ENCODE measurements at places on chromosomes 16 and 17.

- no peak for DNase-seq
Measured at GRCh38 chr17:64538508-64539130, 31.8 kb downstream of the CEP95 start.

DNA sequence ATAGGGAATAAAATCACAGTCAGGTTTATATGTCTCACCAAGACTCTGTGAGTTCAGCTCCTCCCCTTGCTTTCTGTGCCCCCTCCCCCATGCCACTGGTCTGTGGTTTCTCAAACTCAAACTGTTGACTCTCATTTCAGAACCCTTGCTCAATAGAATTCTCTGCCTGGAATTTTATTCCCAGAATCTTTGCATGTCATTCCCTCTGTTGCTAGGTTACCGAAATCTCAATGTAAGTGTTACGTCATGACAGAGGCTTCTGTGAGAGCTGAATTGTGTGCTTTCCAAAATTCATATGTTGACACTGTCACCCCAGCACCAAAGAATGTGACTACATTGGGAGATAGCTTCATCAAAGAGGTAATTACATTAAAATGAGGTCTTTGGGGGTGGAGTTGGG is 1938.8 kb downstream of the TP53TG3F start:
- no peak for DNase-seq

GRCh38 chr17:32741381-32741780 is 135.5 kb downstream of the MYO1D start:
- DNase-seq: no peak

GRCh38 chr16:3475604-3476375 is 19.5 kb downstream of the C16orf90 start:
- no peak for DNase-seq

GRCh38 chr16:9092978-9093344 is 1.5 kb downstream of the HAPSTR1 start:
- DNase-seq: no peak

- no peak for DNase-seq
Measured at GRCh38 chr17:77420804-77421629, 280.2 kb downstream of the SEC14L1 start.

- DNase-seq: no peak
Measured at GRCh38 chr16:69921127-69921526, 30.0 kb upstream of the CLEC18A start.

DNA sequence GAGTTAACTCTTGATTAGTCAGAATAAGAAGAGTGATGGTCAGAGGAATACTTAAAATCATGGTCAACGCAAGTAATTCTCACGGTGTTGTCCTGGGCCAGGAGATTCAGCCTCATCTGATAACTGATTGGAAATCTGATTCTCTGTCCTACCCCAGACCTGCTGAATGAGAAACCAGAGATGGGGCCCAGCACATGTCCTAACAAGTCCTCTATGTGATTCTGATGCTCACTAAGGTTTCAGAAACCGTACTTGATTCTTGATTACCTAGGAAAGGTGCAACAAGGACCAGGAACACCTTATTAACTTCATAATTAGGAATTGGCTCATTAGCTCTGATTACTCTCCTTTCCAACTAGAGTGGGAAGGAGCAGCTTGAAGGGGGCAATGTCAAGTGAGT is 44.5 kb downstream of the ANKFY1 start:
- no peak for DNase-seq

- DNase-seq: no peak
Measured at GRCh38 chr17:41551365-41551764, 20.5 kb downstream of the KRT9 start.

All from esophagus muscularis mucosa (tissue), 4 donors.